ENCODE measurements at places on chromosomes 12 and 14.

GRCh38 chr14:55123101-55123500 is 6.0 kb upstream of the LGALS3 start:
- peak; percentile 93 for DNase-seq

- DNase-seq, result peak; percentile 37
Measured at GRCh38 chr14:88993946-88994345, 169.5 kb downstream of the TTC8 start.

- peak; percentile 57 for DNase-seq
Measured at GRCh38 chr14:60106339-60106738, 14.6 kb downstream of the PCNX4 start.

DNA sequence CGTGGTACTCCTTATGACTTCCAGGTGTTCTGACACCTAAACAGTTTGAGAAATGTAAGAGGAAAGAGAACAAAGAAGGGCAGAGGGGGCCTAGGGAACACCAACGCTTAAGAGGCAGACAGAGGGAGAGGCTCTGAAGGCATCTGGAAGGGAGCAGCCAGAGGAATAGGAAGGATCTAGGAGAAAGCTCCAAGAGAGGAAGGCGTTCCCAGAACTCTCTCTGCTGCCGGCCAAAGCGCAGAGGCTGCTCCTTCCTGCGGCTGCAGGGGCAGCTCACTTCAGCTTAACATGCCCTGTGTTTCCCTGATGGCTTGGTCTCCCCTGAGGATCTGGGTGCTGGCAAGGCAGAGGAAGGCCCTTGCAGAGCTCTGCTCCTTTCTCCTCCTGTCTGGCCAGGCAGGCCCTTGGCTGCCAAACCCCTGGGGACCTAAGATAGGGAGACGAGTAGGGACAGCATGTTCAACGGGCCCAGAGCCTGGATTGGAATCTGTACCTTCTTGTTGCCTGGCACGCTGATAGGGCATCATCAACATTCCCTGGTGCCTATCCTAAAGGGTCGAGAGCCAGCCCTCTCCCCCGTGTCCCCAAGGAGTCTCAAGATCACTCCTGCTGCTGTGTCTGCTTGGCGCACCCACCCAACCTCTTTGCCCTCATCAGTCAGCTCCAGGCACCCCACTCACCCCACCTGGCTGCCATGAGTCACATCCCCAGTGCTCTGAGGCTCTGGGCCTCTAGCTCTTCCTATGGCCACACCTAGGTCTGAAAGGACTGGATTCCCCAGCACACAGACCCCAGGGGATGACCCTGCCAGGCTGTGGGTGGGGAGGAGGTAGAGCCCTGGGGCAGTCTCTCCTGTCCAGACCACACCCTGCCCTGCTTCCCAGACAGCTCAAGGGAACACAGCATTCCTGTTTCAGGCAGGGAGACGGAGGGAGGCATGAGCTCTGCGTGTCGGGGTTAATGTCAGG is 45.6 kb downstream of the LTBP2 start:
- no peak for DNase-seq

- DNase-seq, result no peak
Measured at GRCh38 chr12:106914796-106915634, 40.7 kb upstream of the TMEM263 start.

DNA sequence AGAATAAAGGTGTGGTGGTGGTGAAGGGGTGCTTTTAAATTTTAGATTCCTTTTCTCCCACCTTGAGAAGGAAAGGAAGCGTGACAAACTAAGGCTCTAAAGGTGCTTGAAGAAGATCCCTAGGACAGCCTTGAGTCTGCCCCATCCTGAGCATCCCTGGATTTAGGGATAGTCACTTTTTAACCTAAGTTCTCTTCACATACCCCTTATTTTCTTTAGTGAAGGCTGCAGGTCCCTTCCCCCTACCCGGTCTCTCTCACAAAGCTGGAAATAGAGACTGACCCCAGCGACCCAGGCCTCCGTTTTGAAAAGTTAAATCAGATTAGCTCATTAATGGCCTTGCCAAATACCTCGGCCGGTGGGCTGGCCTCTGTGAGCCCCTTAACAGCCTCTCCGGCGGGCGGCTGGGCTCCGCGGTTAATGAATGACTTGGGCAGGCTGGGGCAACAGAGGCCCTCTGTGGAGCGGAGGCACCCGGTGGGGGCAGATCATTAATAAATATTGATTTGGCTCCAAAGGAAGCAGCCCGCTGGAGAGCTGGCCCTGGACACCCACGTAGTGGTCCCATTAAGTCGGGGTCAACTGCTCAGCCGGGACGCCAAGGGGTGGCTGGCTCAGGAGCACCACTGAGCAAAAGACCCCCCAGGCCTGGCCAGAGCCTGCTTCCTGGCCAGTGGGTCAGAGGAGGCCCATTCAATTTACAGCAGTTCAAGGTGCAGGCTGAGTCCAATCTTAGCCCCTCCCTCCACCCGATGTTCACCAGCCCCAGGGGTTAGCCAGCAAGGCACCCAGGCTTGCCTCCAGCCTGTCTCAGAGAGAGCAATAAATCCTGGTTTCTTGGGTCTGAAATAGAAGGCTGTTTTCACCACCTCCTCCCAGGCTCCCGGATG is 31.8 kb downstream of the PAH start:
- DNase-seq, result no peak

- peak; percentile 92 for DNase-seq
Measured at GRCh38 chr14:58898655-58899316, 261.0 kb downstream of the DACT1 start.

- no peak for DNase-seq
Measured at GRCh38 chr12:47268501-47269454, 189.0 kb upstream of the AMIGO2 start.

DNA sequence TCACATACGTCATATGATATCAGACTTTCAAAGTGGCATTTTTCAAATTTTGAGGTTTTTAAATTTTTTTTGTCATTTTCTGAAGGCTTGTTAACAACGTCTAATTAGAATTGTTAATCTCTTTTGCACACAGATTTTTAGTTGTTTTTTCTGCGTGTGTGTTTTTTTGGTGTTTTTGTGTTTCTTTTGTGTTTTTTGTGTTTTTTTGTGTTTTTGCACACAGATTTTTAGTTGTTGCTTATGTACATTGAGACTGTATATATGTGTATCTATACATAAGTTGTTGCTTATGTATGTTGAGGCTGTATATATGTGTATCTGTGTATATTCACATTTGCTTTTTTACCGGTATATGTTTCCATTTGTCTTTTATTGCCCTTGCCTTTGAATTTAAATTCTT is 30.8 kb downstream of the ARID2 start:
- DNase-seq, result no peak

- DNase-seq, result no peak
Measured at GRCh38 chr14:59317798-59318505, 129.5 kb downstream of the DAAM1 start.

GRCh38 chr14:102474934-102475333 is 34.6 kb downstream of the ANKRD9 start:
- DNase-seq, result peak; percentile 26

DNA sequence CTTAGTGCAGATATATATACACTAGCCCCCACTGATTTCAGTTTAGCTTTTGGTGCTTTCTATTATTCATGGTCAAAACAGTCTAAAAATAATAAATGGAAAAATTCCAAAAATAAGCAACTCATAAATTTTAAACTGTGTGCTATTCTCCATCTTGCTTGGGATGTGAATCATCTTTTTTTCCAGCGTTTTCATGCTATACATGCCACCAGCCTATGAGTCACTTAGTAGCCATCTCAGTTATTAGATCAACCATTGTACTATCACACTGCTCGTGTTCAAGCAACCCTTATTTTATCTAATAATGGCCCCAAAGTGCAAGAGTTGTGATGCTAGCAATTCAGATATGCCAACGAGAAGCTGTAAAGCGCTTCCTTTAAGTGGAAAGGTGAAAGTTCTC is 73.9 kb upstream of the KRR1 start:
- peak; percentile 81 for DNase-seq

GRCh38 chr12:67107751-67108269 is 161.3 kb upstream of the CAND1 start:
- DNase-seq, result no peak

- DNase-seq, result peak; percentile 78
Measured at GRCh38 chr12:24425601-24425970, 476.1 kb upstream of the SOX5 start.

DNA sequence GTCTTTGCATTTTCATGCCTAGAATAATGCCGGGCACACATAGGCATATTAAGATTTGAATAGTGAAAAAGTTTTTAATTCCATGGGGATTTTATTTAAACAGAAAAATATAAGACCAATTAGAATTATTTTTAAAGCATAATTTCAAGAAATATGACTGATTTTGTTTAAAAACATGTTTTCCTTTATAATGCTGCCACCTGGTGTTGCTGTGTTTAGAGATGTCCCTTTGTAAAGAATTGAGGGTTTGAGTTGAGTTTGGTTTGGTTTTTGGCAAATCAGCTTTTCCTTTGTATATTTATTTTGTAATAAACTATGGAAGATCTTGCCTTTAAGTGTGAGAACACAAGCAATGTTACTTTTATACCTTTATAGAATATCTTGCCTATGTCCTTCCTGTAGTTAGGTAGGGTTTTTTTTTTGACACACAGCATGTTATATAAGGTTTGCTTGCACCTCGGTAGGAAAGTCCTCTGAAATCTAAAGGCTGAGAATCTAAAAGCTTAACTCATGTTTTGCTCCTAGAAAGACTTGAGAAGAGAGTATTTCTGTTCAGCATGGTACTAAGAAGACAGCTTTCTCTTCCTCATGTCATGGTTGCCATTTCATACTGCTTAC is 31.4 kb upstream of the SNAPC1 start:
- no peak for DNase-seq

DNA sequence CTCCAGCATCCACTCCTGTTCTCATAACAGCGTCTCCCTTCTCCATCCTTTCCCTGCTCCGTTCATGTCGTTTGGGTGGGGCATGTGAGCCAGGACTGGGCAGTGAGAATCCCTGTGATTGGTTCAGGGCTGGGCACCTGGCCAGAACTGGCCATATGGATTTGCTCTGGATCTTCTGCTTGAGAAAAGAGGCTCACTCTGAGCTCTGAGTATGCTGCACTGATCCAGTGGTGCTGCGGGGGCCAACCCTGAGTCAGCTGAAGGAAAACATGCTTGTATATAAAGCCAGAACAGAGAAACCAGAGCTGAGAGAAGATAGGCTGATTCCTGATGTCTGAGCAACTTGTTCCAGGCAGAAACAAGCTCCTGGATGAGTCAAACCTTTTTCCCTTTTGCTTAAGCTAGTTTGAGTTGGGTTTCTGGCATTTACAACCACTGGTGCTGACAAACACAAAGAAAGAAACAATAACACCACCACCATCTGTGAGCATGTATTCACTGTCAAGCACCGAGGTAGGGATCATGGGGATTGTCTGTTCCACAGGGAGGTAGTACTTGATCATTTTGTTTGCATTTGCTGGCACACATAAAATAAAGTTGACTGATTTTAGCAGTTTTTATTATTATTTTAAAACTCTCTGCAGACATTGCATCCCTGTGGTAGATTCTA is 14.0 kb upstream of the HPD start:
- DNase-seq, result peak; percentile 90

DNA sequence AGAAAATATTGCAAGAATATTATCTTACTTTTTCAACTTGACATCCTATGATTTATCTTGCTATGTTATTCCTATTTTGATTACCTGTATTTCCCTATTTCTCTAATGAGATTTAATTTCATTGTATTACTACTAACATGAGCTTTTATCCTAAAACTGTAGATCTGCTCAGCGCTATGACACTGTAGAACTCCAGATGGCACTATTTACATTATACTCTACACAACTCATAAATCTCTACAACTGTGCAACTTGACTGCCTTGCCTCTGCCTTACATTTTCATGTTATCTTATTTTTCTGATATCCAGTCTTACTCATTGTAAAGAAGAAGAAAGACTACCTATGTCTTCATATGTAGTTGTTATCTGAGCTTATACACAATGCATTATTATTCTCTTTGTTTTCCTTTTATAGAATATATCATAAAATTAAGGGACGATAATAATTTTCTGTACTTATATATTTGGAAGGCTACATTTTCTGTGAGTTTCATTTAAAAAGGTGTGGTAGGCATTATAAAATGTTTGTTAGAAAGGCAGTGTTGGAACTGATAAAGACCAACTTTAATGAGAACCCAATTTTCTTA is 24.1 kb downstream of the NUP37 start:
- peak; percentile 31 for DNase-seq

All from astrocyte of the spinal cord (primary cell).